ENCODE measurements at places on chromosomes 1 and 21. TPM values are rescaled to one million over a fixed set of nuclear protein-coding genes. Genes with fewer than 3 reads are reported as not detected.

The PGBD5 gene
- polyA plus RNA-seq, result 0.37 TPM

The AZIN2 gene
- 8.0 TPM for polyA plus RNA-seq

DNA sequence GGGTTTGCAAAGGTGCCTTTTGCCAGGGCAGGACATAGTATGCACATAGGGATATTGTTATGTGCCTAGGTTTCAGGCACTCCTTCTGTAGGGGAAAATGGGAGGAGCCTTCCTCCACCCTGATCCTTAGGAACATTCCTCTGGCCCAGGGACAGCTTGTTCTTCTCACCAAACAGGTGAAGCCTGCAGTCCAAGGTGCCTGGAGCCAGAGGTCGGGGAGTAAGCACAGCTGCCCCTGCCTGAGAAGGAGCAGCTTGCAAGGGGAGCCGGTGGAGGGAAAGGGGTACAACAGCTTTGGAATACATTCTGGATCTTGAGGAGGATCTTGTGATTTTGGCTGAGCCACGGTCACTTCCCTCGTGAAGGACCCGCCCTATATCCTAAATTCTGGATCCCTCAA lies 82.4 kb upstream of the CD1D start:
- no peak overlapping the region for H3K27ac ChIP-seq
- no peak for DNase-seq
- H3K36me3 ChIP-seq, result peaks cover 38% of the 10 kb centered on the region

- peak overlapping the region; percentile 18 for H3K4me3 ChIP-seq
- H3K36me3 ChIP-seq, result 0 out of 2 replicates have a peak, but pooled peaks cover 1% of the 10 kb centered on the region
- no peak overlapping the region for H3K27ac ChIP-seq
Observed at GRCh38 chr1:245585252-245585959, 430.6 kb downstream of the KIF26B start.

GRCh38 chr1:69920426-69920825 lies 285.0 kb downstream of the LRRC40 start:
- DNase-seq, result no peak
- no peaks in the 10 kb centered on the region for H3K4me1 ChIP-seq
- H3K27me3 ChIP-seq, result no peaks in the 10 kb centered on the region
- no peak overlapping the region for H3K4me3 ChIP-seq
- no peak overlapping the region for H3K27ac ChIP-seq

Data from IMR-90 (cell line).